ENCODE measurements at places on chromosomes 7 and 10. TPM values are rescaled to one million over a fixed set of nuclear protein-coding genes. Genes with fewer than 3 reads are reported as not detected.

Gene CNTNAP2
- total RNA-seq: not detected

Gene SNCG
- 8.7 TPM for total RNA-seq

DNA sequence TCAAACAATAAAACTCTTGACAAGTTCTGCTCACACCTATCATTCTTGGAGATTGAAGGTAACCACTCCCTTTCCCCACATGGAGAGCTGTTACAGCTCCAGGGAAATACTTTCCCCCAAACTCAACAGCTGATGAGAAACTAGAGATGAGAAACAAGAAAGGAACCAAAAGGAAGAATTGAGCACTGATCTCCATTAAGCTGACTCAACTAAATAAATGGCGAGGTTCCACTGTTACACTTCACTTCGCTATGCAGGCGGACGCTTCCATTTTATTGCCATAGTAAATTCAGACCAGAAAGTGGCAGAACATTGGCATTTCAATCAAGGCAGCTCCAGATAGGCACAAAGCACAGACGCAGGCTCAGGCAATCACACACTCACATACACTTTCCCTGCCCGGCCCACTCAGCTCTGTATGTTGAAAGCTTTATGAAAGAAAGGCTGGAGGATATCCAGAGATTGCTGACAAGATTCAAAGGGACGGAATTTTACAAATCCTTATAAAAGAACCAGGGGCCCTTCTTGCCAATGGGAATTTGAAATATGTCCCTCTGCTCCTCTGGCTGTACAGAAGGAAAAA, 11.5 kb upstream of the YAE1 start:
- no peak overlapping the region for H3K27ac ChIP-seq
- no peaks in the 10 kb centered on the region for H3K36me3 ChIP-seq
- H3K4me3 ChIP-seq: no peak overlapping the region
- no peaks in the 10 kb centered on the region for H3K4me1 ChIP-seq

DNA sequence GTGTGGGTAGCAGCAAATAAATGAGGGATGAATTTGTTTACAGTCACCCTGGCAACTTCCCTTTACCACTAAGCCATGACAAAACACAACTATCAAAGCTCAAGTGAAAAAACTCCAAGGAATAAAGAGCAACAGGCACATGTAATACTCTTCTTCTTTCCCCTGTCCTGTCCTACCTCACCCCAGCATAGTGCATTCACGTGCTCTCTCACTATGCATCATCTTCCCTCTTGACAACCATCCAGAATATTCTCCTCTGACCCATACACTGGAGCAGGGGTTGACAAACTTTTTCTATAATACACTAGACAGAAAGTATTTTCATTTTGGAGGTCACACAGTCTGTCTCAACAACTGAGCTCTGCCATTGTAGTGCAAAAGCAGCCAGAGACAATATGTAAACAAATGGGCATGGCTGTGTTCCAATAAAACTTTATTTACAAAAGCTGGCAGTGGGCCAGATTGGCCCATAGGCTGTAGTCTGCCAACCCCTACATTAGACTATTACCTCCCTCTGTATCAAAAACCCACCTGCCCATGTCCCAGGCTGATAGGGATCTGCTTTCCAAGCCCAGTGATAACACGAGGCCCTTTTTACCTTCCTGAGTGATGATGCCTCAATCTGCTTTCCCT, 354.5 kb downstream of the FGFR2 start:
- no peaks in the 10 kb centered on the region for H3K36me3 ChIP-seq
- no peaks in the 10 kb centered on the region for H3K4me1 ChIP-seq
- no peak overlapping the region for H3K27ac ChIP-seq

- no peak overlapping the region for H3K4me3 ChIP-seq
- no peak for DNase-seq
- H3K4me1 ChIP-seq: no peaks in the 10 kb centered on the region
- H3K27ac ChIP-seq: no peak overlapping the region
- H3K36me3 ChIP-seq: no peaks in the 10 kb centered on the region
Measured at GRCh38 chr10:105769248-105770184, 1128.4 kb downstream of the SORCS3 start.

DNA sequence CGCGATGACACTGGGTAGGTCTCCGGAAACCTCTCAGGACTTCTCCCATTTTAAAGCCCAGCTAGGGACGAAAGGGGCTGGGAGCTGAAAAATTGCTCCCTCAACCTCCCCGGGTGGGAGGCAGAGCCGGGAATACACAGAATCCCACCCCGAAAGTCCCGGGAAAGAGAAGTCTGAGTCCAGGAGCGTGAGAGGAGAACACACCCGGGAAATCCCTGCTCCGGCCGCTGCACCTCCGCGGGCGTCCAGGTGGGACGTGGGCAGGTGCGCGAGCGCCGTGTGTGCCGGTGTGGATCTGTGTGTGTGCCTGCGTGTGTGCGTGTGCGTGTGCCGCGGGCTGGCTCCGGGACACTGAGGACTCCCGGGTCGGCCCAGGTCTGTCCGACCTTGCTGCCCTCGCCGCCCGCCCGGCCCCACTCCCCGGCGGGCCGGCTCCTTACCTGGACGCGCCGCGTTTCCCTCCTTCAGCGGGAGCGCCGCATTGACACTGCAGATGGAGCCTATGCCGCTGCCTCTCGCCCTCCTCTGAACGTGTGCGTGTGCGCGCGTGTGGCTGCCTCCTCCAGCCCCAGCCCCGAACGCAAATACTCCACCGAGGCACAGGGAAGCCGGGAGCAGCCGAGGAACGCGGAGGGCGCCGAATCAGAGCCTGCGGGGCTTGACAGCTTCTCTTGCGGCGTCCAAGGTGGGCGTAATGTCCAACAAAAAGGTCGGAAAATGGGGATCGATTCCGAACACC, at the start of gene PLXNA4:
PLXNA4 (minus strand) TSS at position 489 of the 739 bp plus-strand sequence. CDS start 67,777 bp downstream, outside the sequence.
- H3K36me3 ChIP-seq: no peaks in the 10 kb centered on the region
- H3K27me3 ChIP-seq: peaks cover 7% of the 10 kb centered on the region
- H3K4me3 ChIP-seq: peak within 1 kb of the TSS; percentile 38
- no peak within 1 kb of the TSS for H3K27ac ChIP-seq

- no peak for DNase-seq
- H3K4me1 ChIP-seq: no peaks in the 10 kb centered on the region
- peaks cover 16% of the 10 kb centered on the region for H3K27me3 ChIP-seq
- no peak overlapping the region for H3K27ac ChIP-seq
- no peak overlapping the region for H3K4me3 ChIP-seq
Measured at GRCh38 chr10:7665767-7666166, 999 bp downstream of the ITIH5 start.
